ENCODE measurements at places on chromosomes 4 and X.

DNA sequence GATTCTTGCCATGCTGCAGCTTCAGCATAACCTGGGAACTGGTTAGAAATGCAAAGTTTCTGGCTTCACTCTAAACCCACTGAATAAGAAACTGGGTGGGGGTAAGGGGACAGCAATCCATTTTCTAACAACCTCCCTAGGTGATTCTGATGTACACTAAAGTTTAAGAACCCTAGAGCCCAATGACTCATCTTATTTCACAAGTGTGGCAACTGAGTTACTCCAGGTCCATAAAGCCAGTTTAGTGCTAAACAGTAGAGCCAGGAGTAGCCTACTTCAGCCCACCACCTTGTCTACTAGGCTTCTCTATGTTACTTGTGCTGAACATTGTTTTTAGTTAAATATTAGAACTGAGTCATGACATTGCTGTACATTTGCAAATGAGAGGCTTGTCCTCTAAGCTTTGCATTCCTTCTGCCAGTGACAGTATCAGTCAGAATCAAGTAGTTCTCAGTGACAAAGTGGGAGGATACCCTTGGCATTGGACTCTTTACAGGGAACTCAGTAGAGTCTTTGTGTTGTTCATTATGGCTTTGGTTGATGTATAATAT is 518.0 kb downstream of the RPA4 start:
- DNase-seq = no peak

DNA sequence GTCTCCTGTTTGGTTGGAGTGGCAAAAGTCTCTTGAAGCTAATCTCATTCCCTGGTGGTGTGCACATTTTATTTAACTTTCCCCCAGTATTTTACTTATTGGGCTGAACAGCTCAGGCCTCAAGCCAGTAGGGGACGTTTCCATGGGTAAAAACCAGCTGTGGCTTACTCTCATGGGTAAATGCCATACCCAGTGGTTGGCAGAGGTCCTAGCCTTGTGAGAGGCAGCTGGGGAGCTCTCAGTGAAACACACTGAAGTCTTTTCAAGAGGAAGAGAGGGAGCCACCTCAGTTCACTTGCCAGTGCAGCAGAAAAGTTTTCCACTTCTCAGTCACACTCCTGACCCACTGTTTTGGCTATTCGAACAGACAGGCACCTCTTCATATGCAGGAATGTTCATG is 1964.2 kb downstream of the ARAP2 start:
- DNase-seq = no peak

DNA sequence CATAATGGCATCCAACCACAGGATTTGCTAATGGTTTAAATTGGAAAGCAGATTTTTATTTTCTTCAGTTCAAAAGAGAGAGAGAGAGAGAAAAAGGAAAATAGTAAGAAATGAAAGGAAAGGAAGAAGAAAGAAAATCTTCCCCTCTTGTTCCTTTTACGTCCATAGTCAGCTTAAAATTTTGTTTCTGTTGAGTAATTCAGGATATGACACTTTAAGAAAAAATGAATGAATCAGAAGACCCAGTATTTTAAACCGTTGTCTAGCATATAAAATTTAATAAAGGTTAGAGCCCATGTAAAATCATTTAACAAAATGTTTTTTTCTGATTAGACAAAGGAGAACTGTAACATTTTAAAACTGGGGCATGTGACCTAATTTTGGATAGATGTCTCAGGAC is 391.8 kb upstream of the EPHA5 start:
- DNase-seq = no peak

GRCh38 chr4:105158837-105159236 is 12.2 kb downstream of the TET2 start:
- DNase-seq = no peak

- DNase-seq = peak; percentile 2
Observed at GRCh38 chr4:54439831-54440243, 210.7 kb downstream of the PDGFRA start.

DNA sequence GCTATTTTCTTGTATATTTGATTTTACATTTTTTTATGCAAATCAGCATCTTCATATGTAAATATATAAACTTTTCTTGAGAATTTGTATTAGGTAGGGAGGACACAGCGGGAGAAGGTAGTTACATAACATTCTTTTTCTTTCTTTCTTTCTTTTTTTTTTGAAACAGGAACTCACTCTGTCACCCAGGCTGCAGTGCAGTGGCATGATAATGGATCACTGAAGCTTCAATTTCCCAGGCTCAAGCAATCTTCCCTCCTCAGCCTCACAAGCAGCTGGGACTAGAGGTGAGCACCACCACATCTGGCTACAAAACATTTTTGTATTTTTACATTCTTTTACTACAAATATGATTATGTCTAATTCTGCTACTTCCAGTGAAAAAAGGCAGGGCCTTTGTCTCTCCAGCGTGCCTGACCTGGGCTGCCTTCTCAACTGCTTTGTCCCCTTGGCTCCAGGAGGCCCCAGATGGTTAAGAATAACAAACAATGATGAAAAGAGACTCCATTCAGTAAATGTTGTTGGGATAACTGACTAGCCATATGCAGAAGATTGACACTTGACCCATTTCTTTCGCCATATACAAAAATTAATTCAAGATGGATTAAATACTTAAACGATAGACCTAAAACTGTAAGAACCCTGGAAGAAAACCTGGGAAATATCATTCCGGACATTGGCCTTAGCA is 46.5 kb upstream of the FAT4 start:
- no peak for DNase-seq

DNA sequence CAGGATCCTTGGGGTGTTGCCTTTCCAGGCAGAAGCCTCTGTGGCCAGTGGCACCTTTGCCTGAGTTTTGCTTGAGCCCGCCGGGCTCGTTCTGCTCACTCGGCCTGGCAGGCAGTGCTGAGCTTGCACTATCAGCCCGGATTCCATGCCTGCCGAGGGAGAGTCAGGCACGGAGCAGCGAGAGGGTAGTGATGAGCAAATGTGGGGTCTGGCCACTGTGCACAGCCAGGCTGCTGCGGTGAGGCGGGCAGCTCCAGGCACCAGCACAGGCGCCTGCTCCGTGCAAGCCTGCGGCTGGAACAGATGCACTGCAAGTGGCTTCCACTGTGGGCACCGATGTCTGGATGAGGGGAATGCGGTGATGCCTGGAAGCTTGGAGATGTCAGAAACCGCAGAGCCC is 619.2 kb downstream of the RAPGEF2 start:
- DNase-seq = no peak

- no peak for DNase-seq
Observed at GRCh38 chrX:133054761-133055405, 42.0 kb downstream of the USP26 start.

GRCh38 chrX:12978205-12979025 is 3.5 kb downstream of the TMSB4X start:
- DNase-seq = peak; percentile 87

DNA sequence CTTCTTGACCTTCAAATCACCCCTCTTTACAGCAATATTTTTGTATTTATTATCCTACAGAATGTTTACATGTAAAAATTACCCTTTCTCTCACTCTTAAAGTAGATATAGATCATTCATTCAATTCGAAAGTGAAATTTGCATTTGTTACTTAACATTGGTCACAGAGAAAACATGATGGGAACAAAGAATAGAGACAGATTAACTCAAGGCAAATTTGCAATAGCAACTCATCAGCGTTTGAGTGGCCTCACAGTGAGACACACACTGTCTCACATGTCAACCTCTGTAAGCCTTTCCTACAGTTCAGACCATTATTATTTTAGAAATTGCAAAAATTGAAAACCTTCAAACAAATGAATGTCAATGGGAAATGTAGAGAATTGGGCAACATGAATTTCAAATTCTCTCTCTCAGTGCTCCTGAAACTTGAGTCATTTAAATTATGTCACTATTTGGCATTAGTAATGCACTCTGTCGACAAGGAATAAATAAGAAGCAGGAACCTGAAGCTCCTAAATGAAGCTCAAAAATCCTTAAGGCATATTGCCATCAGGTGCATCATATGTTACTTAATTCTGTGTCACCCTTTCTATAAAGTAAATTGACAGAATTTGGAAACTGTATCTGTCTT is 148.3 kb upstream of the ANXA10 start:
- no peak for DNase-seq

DNA sequence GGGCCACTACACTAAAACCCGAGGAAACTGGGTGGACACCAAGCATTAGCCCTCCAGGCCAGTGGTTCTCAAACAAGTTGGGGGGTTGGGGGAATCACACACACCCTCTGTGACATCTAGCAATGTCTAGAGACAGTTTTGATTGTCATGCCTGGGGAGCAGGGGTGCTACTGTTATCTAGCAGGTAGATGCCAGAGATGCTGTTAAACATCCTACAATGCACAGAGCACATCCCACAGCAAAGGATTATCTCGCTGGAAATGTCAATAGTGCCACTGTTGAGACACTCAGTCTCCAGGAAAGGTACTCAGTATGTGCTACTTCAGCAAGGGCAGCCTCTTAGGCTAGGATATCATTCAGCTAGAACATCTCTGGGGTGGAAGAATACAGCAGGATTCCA is 1.3 kb downstream of the SMC1A start:
- DNase-seq = no peak

DNA sequence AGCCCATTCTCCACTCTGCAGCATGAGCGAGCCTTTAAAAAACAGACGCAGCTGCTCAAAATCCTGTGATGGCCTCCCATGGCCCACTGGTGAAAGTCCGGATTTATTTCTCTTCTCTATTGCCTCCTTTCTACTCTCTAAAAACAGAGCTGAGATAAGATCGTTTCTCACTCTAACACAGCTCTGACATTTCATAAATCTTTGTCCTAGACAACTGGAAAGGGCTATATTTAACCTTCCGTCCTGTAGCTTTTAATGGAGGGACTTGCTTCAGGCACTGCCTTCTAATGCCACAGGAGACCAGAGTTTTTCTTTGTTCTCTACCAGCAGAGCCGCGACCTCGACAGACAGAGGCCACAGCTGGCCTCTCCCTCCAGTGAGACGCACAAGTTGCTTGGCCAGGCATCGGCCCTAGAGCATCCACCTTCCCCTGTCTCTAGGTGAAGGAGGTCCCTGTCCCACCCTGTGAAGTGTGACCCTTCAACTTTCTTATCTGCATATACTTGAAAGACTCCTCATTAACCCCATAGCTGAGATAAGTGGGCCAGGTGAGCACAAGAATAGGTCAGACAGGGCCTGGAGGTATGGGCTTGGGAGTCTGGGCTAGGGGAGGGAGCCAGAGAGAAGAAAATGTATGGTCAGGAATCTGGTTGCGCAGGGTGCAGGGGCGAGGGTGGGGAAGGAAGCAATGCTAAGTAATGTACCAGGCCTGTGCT is 50.0 kb downstream of the RTL5 start:
- no peak for DNase-seq

DNA sequence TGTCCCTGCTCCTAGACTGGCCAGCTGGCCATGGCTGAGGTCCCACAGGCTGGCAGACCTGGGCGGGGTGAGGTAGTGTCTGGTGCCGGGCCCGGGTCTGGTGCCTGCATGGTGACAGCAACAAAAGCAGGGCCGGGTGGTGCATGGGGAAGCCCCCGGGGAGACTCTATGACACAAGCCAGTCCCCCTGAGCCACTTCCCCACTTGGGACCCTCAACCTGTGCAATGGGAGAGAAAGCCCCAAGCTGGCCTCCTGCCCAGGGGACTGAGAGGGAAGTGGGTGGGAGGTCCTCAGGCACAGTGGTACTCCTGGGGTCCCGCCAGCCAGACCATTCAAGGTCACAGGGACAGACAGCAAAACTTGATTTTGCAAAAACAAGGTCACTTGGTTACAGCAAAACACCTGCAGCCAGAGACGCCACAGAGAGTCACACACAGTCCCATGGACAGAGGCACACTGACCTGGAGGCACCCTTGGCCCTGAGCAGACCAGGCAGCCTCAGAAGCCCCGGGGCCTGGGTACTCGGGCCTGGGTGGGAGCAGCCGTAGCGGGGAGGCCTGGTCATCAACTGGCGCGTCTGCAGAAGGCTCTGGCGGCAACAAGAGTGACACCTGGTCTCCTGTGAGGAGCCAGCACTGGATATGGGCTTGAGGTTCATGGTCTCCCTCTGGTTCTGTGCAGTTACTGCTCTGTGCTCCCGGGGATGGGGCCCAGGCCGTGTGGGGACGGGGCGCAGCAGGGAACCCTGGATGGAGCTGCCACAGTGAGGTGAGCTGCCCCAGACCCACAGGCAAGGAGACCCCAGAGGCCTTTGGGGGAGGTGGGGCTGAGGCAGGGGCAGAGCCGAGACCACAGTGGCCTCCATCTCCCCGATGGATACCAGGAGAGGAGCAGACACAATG is 60.6 kb downstream of the HTRA3 start:
- no peak for DNase-seq

GRCh38 chr4:182649698-182650477 is 267.3 kb downstream of the DCTD start:
- no peak for DNase-seq

- DNase-seq = peak; percentile 27
Observed at GRCh38 chr4:6198768-6199421, 1.5 kb downstream of the JAKMIP1 start.

DNA sequence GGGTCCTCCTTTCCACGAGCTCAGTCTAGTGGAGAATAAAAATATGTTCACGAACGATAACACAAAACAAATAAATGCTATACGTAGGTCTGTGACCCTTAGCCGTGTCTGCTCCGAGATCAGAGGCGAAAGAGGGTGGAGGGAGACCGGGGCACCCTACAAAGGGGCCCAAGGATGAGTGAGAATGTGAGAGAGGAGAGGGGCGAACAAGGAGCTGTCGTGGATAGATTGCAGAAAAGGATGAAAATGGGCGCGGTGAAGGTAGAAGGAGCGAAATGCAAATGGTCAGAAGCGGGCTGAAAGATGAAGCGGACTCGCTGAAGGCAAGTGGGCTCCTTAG is 6.2 kb upstream of the ZBTB33 start:
- no peak for DNase-seq

DNA sequence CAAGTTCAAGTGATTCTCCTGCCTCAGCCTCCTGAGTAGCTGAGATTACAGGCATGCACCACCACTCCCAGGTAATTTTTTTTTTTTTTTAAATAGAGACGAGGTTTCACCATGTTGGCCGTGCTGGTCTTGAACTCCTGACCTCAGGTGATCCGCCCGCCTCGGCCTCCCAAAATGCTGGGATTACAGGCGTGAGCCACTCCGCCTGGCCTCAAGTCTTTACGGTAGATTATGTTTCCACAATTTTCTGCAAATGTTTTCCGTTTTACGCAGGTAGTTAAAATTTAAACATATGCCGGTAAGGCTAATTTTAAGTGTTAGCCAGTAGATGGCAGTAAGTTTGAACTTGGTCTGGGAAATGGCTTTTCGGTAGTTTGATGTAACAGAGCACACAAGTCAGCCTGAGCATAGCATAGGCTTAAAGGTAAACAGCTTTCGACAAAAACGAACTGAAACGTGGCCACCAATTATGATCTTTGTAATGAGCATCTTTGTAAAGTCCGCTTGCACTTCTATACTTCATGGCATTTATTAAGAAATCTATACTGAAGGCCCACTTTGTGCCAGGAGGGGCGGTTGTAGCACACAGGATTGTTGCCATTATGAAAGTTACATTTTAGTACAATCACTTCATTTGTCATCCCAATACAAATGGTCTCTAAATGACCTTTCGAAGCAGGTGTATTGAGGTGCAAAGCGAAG is 31.1 kb downstream of the CCKAR start:
- DNase-seq = peak; percentile 50

GRCh38 chrX:69285401-69285877 is 120.2 kb upstream of the PJA1 start:
- no peak for DNase-seq

Data from CD4-positive, alpha-beta T cell treated with Interleukin-21 for 1 hour (primary cell).